Stimulated activated CD4-positive, alpha-beta T cell treated with anti-CD3 and anti-CD28 coated beads, Interleukin-15, amount 100 ng/mL, for 48 hours (primary cell): ENCODE measurements at places on chromosomes 3 and 15.
A peak's percentile ranks its signal among the peaks of the same experiment; 100 is the strongest.

GRCh38 chr3:32570421-32571191 is at the start of gene DYNC1LI1:
Gene DYNC1LI1 (minus strand): TSS chr3:32570858. CDS start chr3:32570770, 88 bp downstream.
- DNase-seq = peak; percentile 92

GRCh38 chr3:11423868-11424267 is 151.7 kb downstream of the ATG7 start:
- no peak for DNase-seq

DNA sequence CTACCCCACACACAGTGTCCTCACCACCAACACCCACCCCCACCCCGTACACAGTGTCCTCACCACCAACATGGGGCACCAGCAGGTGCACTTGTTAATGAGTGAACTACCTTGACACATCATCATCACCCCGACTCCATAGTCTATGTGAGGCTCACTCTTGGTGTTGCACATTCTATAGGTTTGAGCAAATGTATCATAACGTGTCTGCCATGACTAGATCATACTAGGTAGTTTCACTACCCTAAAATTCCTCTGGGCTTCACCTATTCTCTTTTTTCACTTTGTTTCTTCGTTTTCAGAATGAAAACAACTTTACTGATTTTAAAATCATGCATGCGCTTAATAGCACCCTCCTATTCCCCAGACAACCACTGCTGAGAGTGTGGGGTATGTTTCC is 102.6 kb upstream of the SLC6A6 start:
- DNase-seq = no peak

DNA sequence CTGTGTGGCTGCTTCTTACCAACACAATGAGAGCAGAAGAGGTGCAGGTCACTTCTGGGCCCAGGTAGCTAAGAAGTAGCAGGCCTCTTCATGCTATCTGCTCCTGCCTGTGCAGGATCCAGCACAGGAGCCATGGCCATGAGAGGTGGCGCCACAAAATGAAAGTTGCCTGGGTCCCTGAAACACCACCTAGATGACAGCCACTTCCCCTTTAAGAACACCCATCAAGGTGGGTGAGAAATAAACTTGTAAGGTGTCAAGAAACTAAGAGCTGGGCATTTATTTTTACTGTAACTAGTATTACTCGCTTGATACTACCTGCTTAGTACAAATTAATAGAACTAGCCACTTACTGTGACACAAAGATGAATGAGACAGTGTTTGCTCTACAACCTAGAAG is 484.6 kb upstream of the TBL1XR1 start:
- DNase-seq = no peak

DNA sequence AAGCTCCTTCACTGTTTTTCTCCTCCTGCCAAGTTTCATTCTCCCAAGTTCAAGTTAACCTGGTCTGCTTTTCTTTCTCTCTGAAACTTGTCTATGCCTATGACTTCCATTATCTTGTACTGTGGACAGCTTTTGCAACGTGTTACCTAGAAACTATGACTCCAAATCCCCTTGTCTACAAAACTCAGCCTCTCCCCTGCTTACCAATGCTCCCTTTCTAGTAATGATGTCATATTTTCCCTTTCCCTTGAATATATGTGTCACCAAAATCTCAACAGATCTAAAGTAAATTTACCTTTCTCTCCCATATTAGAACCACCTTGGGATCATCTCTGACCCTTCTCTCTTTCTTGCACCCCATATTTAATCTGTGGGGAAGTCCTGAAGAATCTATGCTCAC is 10.5 kb upstream of the ABHD2 start:
- no peak for DNase-seq

DNA sequence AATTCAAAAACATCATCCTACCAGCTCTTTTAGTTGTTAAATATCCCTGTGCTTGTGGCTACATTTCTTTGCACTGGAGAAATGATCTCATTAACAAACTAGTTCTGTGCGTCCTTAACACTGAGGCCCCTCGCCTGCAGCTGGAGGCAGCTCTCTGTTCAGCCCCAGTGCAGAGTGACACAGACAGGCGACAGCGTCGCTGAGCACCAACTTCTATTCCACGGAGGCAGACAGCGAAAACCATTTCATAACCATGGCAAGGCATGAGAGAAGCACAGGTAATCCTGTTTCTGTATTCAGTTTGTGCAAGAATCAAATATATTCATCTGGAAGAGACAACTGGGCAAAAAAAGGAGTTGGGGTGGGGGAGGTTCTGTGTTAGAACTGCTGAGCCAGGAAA is 530.7 kb downstream of the ZIC1 start:
- no peak for DNase-seq

- no peak for DNase-seq
Observed at GRCh38 chr15:62495670-62496614, 330.9 kb upstream of the C2CD4B start.

DNA sequence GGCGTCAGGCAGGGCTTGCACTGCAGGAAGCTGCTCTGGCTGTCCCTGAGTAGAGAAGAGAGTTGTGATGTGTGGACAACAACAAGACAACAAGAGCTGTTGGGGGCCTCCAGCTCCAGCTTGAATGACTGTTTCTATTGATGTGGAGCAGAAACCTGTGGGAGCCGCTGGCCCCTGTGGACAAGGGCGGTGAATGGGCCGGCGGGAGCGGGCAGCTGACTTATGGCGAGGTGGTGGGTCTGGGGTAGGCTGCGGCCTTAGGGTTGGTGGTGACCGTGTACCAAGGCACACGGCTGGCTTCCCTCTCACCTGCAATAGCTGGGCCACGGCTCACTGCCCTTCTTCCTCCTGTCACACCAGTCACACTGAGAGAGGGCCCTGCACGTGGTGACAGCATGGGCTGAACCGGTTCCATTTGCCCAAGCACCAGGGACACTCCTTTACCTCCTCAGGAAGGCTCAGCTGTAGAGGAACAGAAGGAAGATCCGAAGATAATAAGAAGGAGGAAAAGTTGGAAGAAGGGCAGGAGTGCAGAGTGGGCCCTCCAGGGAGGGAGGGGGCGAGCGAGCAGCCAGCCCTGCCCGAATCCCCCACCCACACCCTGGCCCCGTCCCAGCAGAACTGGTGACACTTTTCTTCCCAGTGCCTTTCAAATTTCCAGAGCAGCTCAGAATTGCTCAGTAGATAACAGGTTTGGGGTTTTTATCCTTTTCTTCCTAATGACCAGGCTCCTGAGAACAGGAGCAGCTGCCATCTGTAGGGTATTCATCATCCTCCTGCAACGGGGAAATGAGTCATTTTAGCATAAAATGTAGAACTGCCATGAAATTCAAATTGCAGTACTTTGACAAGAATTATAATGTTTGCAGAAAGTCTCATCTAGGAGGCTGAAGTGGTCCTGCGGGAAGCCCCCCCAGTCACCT is 136.9 kb downstream of the TJP1 start:
- no peak for DNase-seq

- no peak for DNase-seq
Observed at GRCh38 chr3:88283242-88283592, 133.5 kb downstream of the C3orf38 start.

- DNase-seq = no peak
Observed at GRCh38 chr3:151362751-151363174, 21.8 kb downstream of the P2RY12 start.

DNA sequence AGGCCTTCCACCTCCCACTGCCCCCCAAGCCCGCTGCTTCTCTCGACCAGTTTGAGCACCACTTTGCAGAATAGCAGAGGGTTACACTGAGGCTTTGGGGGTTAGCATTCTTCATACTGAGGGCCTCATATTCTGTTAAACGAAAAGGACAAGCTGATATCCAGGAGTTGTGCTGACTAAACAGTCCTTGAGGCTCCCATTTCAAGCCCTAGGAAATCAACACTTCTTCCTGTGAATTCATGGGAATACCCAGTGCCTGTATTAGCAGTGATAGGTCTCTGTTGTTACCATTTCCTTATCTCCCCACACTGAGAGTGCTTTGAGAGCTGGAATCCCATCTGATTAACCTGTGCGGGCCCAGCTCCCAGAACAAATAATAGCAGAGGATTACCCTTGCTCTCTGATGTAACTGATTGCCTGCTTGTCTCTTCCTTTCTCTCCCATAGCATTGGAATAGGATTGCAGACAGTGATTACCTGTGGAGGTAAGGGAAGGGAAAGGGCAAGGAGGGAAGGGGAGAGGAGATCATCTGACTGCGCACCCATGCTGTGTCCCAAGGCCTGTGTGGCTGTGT is 930 bp downstream of the FBXW12 start:
- DNase-seq = no peak

DNA sequence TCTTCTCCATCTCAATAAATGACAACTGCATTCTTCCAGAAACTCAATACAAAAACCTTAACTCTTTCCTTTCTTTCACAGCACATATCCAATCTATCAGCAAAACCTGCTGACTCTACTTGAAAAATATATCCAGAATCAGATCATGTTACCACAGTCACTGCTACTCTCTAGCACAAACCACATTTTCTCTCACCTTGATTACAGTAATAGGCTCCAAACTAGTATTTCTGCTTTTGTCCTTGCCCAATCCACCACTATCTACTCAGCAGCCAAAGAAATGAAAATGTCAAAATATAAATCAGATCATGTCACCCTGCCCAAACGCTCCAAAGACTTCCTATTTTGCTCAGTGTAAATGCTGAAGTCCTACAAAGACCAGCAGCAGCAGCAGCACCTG is 15.2 kb downstream of the TMCC1 start:
- no peak for DNase-seq

GRCh38 chr3:160830796-160831195 is 74.8 kb downstream of the PPM1L start:
- no peak for DNase-seq

DNA sequence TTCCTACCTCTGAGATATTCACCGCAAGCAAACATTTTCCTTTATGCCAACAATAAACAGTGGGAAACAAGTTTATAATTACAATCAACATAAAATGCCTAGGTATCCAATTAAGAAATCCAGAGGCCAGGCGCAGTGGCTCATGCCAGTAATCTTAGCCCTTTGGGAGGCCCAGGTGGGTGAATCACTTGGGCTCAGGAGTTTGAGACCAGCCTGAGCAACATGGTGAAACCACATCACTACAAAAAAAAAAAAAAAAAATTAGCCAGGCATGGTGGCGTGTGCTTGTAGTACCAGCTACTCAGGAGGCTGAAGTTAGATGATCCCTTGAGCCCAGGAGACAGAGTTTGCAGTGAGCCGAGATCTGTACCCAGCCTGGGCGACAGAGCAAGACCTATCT is 17.3 kb downstream of the TBC1D2B start:
- DNase-seq = no peak

GRCh38 chr15:70033109-70033508 is 64.6 kb downstream of the TLE3 start:
- DNase-seq = no peak

DNA sequence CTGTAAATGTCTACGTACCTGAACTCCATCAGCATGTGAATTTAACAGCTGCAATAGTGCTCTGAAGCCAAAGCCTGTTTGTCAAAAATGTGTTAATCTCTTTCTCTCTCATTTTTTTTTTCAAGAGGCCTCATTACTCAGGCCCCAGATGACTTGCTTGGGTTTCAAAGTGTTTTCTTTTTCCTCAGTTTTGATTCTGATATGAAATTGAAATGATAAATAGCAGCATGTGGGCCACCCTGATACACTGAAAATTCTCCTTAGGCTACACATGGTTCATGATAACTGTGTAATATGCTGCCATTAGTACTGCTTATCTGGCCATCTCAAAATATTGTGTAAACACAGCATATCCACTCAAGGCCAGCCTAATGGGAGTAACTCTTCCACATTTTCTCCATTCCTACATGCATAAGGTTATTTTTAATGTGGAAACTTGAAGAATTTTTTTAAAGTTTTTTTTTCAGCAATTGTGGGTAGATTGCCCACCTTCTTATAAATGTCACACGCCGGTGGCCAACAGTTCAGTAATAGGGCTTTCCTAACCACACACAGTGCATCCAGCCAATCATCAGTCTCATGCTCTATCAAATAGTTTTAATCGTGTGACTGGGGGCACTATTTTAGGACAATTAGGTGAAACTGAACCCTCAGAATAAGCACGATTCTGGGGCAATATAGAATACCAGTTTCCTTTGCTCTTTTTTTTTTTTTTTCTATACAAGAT is 13.1 kb upstream of the DENND4A start:
- DNase-seq = no peak

GRCh38 chr3:138367911-138368310 is 19.5 kb downstream of the MRAS start:
- DNase-seq = no peak

DNA sequence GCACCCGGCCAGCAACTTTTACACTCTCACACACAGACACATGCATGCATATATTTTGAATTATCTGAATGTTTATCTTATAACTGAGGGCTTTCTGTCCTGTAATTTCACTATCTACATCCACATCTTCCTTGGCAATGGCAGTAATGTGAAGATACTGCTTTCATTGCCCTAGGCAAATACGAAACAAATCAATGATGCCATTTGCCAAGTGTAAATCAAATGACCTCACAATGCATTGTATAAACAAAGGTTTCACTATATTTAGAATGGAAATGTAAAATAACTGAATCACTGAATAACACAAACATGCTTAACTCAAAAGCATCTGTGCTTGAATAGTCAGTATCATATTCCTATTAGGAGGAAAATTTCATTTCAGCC is 455.6 kb downstream of the TBL1XR1 start:
- no peak for DNase-seq

DNA sequence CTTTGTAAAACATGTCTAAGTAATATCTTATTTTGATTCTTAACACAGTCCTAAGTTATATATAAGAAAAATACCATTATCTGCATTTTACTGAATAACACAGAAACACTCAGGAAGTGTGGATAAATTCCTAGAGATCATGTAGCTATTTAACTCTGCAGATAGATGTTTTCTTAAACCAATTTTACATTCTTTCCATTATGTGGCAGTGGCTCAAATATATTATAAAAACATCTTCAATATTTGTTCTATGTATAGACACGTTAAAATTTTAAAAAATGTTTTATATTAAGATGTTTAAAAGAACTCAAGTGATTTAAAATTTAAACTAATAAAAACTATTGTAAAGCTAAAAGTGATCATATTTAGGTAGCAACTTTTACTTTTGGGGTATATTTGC is 683.8 kb downstream of the DIPK2A start:
- no peak for DNase-seq

- DNase-seq = no peak
Observed at GRCh38 chr3:34102288-34102687, 303.9 kb downstream of the PDCD6IP start.
